K562 (cell line): ENCODE measurements at places on chromosomes 7 and 10. TPM values are rescaled to one million over a fixed set of nuclear protein-coding genes. Genes with fewer than 3 reads are reported as not detected.

DNA sequence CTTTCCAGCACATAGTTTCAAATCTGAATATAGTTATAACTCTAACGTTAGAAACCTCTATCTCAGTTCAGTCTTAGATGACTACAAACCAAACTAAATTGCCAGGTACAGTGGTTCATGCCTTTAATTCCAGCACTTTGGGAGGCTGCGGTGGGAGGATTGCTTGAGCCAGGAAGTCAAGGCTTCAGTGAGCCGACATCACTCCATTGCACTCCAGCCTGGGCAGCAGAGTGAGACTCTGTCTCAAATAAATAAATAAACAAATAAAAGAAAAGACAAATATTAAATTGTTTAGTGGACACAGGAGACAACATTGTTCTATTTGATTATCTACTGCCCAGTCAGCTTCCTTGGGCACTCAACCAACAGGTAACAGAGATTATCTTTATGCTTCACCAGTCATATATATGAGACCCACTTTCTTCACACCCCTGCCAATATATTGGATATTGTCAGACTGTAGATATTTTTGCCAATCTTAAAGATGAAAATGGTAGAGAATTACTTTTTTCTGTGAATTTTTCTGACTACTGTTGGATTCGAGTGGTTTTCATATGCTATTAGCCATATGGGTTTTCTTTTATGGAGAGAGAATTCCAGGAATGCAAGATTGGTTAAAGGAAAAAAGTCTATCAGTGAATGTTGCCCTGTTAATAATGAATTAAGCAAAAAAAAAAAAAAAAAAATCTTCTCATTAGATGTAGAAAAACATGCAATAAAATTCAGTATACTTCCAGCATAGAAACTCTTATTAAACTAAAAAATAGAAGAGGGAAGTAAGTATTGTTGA lies 16.0 kb downstream of the HDAC9 start:
- DNase-seq, result no peak

DNA sequence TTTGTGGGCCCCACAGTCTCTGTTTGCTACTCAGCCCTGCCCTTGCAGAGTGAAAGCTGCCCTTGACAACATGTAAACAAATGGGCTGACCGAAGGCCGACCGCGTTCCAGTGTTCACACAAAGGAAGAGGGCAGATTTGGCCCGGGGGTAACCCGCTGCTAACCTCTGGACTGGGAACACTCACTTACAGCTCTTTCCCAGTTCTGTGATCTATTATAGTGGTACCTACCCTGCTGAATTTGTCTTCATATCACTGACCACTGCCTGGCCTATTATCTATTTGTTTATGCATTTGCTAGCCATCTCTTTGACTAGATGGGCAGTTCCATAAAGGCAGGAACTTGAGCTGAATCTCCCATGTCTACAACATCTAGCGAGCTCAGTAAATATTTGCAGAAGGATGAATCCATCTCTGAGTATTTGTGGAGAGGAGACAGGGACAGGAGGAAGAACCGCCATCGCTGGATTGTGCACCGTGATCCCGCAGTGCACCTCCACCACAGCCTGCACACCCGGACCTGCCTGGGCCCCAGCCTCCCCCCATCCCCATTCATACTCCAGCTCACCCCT lies 15.2 kb downstream of the SLC29A3 start:
- no peak for DNase-seq

DNA sequence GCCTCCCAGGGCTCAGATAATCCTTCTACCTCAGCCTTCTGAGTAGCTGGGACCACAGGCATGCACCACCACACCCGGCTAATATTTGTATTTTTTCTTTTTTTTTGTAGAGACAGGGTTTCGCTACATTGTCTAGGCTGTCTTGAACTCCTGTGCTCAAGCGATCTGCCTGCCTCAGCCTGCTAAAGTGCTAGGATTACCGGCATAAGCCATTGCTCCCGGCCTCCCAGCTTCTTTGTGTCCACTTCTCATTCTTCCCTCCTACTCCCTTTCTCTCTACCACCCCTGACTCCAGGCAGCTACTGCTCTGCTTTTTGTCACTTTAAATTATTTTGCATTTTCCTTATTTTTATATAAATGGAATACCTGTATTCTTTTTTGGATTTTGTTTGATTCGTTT lies 83.4 kb downstream of the PALS2 start:
- no peak for DNase-seq

- no peak for DNase-seq
Observed at GRCh38 chr7:45500257-45500656, 73.9 kb upstream of the ADCY1 start.

- no peak for DNase-seq
Observed at GRCh38 chr7:20358762-20359282, 28.1 kb downstream of the ITGB8 start.

WNT2 gene
- polyA plus RNA-seq, result not detected in 2 replicates

OPN4 gene
- not detected in 2 replicates for polyA plus RNA-seq

PNLIPRP3 gene
- not detected in 2 replicates for polyA plus RNA-seq
